ENCODE measurements at places on chromosomes 1 and 21.
A peak's percentile ranks its signal among the peaks of the same experiment; 100 is the strongest.

DNA sequence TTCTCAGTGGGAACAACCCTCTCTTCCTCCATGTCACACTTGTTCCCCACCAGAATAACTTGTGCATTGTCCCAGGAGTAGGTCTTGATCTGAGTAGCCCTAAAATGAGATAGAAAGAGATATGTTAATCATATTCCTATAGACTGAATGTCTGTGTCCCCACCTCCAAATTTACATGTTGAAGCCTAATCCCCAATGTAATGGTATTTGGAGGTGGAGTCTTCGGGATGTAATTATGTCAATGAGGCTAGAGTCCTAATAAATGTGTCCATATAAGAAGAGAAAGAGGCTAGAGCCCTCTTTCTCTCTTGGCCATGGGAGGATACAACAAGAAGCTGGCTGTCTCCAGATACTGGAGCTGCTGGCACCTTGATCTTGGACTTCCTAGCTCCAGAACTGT is 54.8 kb upstream of the NRDC start:
- DNase-seq: no peak

GRCh38 chr1:162367772-162368171 is 8.9 kb downstream of the SPATA46 start:
- no peak for DNase-seq

DNA sequence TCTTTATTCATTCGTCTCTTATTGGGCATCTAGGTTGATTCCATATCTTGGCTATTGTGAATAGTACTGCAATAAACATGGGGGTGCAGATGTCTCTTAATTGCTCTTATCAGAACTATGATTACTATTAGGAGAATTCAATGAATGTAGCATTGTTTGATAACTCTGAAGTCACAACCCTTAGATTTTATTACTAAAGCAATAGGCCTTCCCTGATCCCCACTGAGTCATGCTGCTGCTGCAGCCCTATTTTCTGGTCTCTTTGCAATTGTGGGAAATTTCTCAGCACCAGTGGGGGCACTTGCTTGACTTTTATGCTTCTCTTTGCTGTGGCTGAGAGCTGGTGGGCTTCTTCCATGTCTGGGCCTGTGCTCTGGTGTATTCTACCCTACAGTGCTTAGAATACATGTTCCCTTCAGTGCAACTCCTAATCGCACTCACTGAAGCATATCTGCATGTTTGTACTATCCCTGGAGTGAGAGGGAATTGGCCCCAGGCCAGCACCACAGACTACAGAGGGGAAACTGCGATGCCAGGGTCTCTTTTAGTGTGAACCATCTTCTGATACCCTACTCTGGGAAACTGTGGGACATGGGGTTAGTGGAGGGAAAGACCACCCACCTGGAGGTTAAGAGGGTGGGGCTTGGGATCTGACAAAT is 52.2 kb upstream of the ROR1 start:
- DNase-seq: peak; percentile 80

DNA sequence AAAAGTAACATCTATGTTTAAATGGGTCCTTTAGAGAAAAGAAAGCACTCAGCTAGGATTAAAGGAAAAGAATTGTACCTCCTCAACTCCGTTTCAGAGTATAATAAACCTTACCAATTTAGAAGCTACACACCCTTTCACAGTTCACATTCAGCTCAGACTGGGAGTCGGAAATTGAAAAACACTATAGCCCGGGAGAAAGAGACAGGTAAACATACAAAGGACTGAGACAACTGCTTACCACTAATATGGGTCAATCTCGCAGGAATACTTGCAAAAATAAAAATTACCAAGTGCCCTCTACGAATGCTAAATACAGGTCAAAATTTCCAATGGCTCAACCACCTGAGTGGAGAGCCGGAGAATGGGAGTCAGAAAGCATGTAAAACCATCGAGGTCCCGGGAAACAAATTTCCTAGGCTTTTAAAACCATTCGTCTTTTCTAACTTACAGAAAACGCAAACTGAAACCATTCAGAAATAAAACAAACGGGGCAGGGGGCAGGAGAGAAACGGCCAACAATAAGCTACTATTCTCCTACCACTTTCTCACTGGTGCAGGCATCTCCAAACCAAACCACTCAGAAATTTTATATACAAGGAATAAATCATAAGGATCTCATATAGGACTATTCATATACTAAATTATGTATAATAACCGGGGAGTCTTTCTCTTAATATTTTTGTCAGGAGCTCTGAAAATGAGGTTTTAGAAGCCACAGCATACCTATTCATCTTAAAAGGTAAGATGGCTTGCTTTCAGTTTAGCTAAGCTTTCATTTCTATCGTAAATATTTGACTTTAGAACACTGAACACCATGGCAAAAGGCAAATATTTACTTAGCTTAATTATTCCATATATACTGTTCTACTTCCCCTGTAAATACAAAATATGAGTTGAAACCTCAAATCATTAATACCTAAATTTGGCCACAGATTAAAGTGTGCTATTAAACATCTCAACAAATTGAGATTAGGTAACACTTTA is 136.5 kb downstream of the RERE start:
- peak; percentile 23 for DNase-seq

DNA sequence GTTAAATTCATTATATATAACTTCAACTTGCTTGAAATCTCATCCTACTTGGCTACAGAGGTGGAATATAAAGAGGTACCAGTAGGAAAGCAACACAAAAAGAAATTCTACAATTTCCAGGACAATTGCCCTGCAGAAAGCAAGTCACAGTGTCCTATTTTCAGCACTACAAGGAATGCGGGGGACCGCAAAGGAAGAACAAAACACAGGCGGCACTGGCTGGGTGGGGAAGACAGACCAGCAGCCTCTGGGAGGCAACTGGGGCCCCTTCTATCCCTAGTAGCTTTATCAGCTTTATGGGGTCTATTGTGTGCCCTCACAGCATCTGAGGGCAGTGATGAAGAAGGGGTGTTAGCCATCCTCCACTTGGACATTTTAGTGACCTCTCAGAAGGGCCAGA is 30.5 kb downstream of the SLC9A1 start:
- no peak for DNase-seq

GRCh38 chr1:61051443-61051718 is 31.0 kb upstream of the NFIA start:
- no peak for DNase-seq

DNA sequence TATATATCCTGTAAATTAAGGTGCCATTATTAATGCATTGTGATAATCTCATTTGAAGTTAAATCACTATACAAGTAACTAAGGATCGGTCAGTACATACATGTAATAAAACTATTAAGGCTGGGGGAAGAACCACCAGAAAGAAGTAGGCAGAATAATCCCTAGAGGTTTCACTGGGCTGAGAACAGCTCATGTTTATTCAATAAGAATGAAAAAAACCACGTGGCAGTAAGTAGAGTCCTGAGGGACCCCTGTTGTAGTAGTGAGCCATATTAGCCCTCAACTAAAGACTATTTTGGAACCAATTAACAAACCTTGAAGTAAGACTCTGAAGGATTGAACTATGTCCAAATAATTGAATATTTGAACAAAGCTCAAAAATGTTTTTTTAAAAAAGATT is 46.9 kb upstream of the ADAM30 start:
- DNase-seq: no peak

- no peak for DNase-seq
Observed at GRCh38 chr1:33460144-33460543, 12.3 kb upstream of the ZSCAN20 start.

- DNase-seq: no peak
Observed at GRCh38 chr1:23718482-23718881, 24.8 kb upstream of the ELOA start.

- no peak for DNase-seq
Observed at GRCh38 chr1:1760715-1761114, 17.6 kb downstream of the NADK start.

- no peak for DNase-seq
Observed at GRCh38 chr1:40844887-40845878, 17.0 kb downstream of the CITED4 start.
